Dermis blood vessel endothelial cell (primary cell): ENCODE measurements at places on chromosomes 6 and 20.

- peak; percentile 62 for DNase-seq
Observed at GRCh38 chr6:152750694-152751093, at the start of gene VIP. TSS of gene VIP (plus strand) at chr6:152750797. CDS start at chr6:152752178, 1,381 bp downstream.

DNA sequence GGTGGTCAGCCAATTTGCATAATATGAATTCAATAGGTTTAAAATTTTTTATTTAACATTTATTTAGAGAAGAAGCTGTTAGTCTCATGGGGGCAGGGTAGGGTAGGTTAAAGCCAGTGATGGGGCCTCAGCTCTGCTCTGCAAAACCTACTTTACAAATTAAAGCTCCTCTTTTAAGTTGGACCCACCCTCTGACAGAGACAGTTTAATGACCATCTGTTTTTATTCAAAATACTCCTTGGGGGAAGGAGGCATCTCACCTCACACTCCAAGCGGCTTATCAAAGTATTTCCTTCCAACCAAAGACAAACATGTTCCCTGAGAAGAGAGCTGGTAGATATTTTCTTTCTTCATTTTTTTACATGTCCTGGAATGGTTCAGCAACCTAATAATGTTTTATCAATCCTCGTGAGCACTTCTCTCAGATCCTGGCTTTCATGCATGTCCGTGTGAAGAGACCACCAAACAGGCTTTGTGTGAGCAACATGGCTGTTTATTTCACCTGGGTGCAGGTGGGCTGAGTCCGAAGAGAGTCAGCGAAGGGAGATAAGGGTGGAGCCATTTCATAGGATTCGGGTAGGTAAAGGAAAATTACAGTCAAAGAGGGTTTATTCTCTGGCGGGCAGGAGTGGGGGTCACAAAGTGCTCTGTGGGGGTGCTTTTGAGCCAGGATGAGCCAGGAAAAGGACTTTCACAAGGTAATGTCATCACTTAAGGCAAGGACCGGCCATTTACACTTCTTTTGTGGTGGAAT, 184.7 kb downstream of the GJA1 start:
- DNase-seq = no peak

DNA sequence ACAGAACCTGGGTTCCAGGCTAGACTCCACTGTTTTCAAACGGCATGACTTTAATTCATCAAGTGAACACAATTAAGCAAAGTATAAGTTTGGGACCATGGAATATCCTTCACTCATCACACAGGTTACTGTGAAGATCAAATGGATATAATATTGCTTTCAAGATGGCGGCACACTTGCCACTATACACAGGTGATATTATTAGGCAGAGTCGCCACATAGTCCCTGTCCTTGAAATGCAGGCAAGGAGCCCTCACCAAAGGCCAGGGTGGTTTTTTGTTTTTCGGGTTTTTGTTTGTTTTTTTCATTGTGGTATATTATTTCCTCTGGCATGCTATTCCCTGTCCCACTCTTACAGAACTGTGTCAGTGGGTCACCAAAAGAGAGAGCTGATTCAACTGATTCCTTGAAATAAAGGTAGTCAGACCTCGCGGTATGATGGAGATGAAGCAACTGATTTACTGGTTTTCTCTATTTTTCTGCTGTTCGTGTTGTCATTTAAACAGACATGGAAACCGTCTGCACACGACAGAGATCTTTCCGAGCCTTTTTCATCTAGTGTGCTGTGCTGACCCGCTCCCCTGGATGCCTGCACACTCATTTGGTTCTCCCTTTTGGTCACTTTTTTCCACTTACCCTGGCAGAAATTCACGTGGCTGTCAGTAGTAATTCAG, 29.7 kb downstream of the MYB start:
- no peak for DNase-seq

DNA sequence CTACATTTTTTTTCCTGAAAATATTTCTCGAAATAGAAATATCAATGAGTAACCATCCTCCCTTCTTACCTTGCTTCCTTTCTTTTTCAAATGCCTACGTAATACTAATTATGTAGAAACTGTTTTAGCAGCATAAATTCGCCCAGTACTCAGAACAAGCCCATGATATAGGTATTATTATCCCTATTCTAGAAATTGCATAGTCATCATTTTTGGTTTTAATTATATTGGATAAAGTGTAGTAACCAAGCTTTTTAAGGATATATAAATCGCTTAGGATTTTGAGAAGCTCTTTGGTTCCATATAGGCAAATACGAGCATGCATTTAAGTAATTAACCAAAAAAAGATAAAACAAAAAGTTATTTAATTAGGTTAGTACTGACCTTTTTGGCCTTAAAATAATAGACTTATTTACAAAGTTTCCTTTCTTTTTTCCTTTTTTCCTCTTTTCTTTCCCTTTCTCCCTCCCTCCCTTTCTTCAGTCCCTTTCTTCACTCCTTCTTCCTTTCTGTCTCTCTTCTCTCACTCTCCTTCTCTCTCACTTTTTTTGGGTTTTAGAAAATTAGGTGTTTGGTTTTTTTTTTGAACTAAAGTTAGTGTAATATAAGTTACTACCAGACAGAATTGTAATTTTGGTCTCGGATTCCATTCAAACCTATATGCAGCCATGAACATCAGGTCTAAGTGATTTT, 457.7 kb downstream of the RFPL4B start:
- no peak for DNase-seq

DNA sequence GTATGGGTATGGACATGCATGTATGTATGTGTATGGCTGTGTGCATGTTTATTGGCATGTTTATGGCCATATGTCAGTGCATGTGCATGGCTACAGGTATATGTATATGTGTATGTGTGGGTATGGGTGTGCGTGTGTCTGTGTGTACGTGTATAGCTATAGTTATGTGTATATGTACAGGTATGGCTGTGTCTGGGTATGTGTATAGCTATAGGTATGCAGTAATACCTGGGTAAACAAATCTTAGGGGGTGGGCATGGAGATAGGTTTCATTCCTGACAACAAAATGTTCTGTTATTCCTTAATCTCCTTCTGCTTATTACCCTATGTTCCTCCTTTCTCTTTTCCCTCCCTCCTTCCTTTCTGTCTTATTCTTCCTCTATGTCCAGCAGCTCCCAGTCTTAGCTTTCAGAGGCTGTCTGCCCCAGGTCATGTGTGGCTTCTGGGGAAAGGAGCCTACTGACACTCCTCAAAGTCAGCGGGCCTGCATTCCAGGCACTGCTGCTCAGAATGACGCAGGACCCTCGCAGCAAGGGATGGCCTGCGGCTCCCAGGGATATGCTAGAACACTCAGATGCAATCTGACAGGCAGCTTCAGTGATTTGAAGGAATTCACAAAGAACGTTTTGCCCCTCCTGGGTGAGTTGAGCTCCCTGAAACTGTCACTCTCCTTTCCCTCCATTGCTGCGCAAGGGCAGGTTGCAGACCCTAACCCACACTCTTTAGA, 139.3 kb upstream of the PHACTR1 start:
- DNase-seq = no peak

GRCh38 chr6:642805-643204, 14.1 kb downstream of the HUS1B start:
- no peak for DNase-seq

GRCh38 chr6:136582711-136583471, 32.7 kb upstream of the MAP7 start:
- DNase-seq = peak; percentile 79

- DNase-seq = no peak
Observed at GRCh38 chr6:145009711-145010110, 724.6 kb downstream of the UTRN start.

- no peak for DNase-seq
Observed at GRCh38 chr6:108175592-108176279, 9.9 kb downstream of the NR2E1 start.

GRCh38 chr6:130946076-130946475, 117.0 kb downstream of the EPB41L2 start:
- DNase-seq = peak; percentile 71

- no peak for DNase-seq
Observed at GRCh38 chr20:13567663-13568062, 71.1 kb downstream of the TASP1 start.

GRCh38 chr20:21396599-21397340, 556 bp downstream of the NKX2-4 start:
- no peak for DNase-seq

DNA sequence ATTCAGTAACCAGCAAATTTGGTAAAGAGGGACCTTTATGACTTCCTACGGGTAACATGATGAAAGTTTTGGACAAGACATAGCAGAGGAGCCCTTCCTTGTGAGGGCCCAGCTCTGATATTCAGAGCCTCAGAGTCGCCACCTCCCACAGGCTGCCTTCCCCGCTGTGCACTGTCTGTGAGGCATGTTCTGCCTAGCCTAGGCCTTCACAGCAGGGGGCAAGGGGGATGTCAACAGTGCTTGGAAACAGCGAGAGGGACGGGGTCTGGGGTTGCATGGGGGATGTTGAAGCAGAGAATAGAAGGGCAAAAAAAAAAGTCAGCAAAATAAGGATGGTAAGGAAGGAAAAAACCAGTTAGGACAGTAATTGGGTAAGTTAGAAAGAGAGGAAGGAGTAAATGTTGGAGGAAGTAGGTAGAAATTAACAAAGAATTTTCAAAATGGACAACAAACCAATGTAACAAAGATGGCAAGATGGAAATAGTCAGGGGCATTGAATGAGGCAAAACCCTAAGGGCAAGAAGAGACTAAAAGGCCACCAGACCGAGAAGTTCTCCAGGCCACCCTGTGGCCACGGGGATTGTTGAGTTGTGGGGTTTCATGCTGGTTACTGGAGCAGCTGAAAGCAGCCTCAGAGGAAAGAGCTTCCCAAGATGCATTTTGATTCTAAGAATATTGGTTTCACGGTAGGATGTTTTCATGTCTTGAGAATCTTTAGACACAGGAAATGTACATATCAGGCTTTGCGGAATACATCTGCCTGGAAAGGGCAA, 139.8 kb downstream of the LY86 start:
- DNase-seq = no peak

DNA sequence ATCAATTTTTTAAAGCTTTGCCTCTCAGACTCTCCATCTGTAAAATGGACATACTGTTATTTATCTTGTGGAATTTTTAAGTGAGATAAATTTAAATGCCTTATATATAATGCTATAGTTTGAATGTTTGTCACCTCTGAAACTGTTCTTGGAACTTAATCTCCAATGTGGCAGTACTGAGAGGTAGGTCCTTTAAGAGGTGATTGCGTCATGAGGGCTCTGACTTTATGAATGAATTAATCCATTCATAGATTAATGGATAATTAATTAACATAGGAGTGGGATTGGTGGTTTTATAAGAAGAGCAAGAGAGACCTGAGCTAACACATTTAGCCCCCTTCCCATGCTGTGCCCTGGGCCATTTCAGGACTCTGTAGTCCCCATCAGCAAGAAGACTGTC, 326.3 kb upstream of the TSHZ2 start:
- no peak for DNase-seq
